ENCODE measurements at places on chromosomes 16 and 17. TPM values are rescaled to one million over a fixed set of nuclear protein-coding genes. Genes with fewer than 3 reads are reported as not detected.

The KLHL10 gene
- total RNA-seq = 0.12 TPM

The SDF2 gene
- 111 TPM for total RNA-seq

The TP53TG3 gene
- 0.35 TPM for total RNA-seq

The TTYH2 gene
- 6.3 TPM for total RNA-seq

The ZFP3 gene
- total RNA-seq = 0.47 TPM

The NOTUM gene
- 0.08 TPM for total RNA-seq

The PDILT gene
- not detected for total RNA-seq

The SLC47A1 gene
- total RNA-seq = 4.6 TPM

The ATP6V0A1 gene
- 76.6 TPM for total RNA-seq

The MLST8 gene
- total RNA-seq = 16.5 TPM

The CX3CL1 gene
- total RNA-seq = 0.83 TPM

The TMC7 gene
- 0.12 TPM for total RNA-seq

The KRT12 gene
- not detected for total RNA-seq

The HAS3 gene
- 1.3 TPM for total RNA-seq

The CYB5B gene
- total RNA-seq = 84.9 TPM

The MBTD1 gene
- 7.4 TPM for total RNA-seq

The KRT15 gene
- total RNA-seq = 0.35 TPM

The CCL17 gene
- not detected for total RNA-seq

The CCDC154 gene
- 0.70 TPM for total RNA-seq

The ULK2 gene
- 42.8 TPM for total RNA-seq

The CDRT15 gene
- total RNA-seq = not detected

The XAF1 gene
- 59.9 TPM for total RNA-seq

The RHBDF1 gene
- total RNA-seq = 35.7 TPM

The SLC22A31 gene
- total RNA-seq = 0.47 TPM

The CDH1 gene
- total RNA-seq = not detected

The SLC6A2 gene
- not detected for total RNA-seq

The C1QL1 gene
- 0.23 TPM for total RNA-seq

The KRTAP17-1 gene
- total RNA-seq = not detected

The SPATA22 gene
- not detected for total RNA-seq

The FOXF1 gene
- total RNA-seq = not detected

The NHLRC4 gene
- total RNA-seq = 1.4 TPM

The TMEM94 gene
- 22.5 TPM for total RNA-seq

The RAB34 gene
- total RNA-seq = 204 TPM

The GABARAPL2 gene
- total RNA-seq = 28.3 TPM

The G6PC1 gene
- not detected for total RNA-seq

The STAT3 gene
- 81.7 TPM for total RNA-seq

The TNFRSF17 gene
- 0.12 TPM for total RNA-seq

The CDR2L gene
- 14.8 TPM for total RNA-seq

The TM4SF5 gene
- not detected for total RNA-seq

The SNAI3 gene
- total RNA-seq = not detected

The TAT gene
- not detected for total RNA-seq

The TPSG1 gene
- total RNA-seq = not detected

The SCNN1G gene
- not detected for total RNA-seq

The LRRC36 gene
- not detected for total RNA-seq

The KRTAP4-9 gene
- total RNA-seq = not detected

The WNK4 gene
- total RNA-seq = 0.12 TPM

The CNTNAP1 gene
- 26.6 TPM for total RNA-seq

The FAM171A2 gene
- 2.5 TPM for total RNA-seq
